Activated T-cell treated with anti-CD3 and anti-CD28 coated beads for 4 hours (primary cell): ENCODE measurements at places on chromosomes 6 and 20.

GRCh38 chr6:44965708-44966107 is 362.4 kb upstream of the RUNX2 start:
- no peak for DNase-seq

DNA sequence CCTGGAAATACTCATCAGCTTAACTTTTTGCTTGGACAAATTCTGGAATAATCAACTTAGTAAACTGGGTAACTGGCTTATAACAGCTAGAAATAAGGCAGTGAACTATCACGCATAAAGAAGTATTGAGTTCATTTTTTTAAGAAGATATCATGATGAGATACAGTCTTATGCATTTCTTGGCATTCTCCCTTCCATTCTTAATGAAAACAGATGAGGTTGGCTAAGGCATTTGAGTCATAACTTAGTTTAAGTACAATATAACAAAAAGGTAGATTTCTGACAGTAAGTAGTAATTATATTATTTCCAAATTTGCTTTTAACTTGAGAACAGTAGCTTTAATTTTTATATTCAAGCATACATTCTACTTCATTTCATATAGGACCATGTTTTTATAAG is 56.1 kb downstream of the SAMD5 start:
- DNase-seq: no peak

DNA sequence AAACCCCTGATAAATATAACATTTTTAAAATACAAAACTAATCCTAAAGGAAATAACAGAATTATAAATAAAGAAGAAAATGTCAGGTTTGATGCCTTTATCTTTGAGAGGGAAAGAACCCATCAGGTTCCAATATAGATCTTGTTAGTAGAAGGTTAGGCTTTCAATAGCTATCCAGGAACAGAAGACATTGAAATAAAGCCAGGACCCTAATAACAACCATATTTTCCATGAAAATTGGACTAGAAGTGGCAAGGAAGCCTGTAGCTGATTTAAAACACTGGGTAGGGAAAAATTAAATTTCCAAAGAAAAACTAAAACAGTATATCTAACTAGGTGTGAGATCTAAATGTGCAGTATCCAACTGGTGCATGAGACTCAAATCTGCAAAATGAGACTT is 185.2 kb upstream of the STXBP5 start:
- no peak for DNase-seq

GRCh38 chr20:23128461-23129125 is 42.5 kb upstream of the CD93 start:
- no peak for DNase-seq

- DNase-seq: no peak
Measured at GRCh38 chr6:137099689-137100403, 55.1 kb upstream of the IL20RA start.

DNA sequence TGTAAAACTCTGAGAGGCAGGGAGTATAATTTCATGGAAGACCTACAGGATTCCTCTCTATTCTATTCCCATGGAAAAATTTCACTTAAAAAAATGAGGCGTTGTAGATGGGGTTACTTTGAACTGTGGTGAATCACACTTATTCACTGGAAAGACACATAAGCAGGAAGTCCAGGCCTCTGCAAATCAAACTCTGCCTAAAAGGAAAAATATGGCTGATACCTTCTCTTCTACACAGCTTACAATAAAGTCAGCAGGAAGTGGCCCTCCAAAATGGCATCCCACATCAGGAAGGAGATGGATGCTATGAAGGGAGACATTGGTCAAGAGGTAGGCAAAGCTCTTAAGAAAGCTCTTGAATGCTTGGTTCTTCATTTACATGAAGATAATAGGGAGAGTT is 115.9 kb downstream of the FYN start:
- no peak for DNase-seq

DNA sequence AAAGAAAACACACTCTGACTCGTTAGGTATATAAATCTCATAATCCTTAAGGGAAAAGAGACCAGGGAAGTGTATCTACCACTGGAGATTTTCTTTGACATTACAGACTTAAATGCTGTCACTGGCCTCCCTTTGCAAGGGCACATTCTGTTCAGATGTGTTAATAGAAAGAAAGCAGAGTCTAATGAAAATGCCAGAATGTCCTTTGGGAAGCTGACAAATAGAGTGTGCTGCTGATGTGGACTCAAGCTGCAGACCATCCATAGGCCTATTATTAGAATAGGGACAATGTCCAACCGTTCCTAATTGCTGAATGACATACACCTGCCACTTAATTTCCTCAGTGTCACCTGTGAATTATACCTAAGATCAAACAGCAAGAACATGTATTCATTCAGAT is 41.2 kb downstream of the SLC35D3 start:
- DNase-seq: no peak

DNA sequence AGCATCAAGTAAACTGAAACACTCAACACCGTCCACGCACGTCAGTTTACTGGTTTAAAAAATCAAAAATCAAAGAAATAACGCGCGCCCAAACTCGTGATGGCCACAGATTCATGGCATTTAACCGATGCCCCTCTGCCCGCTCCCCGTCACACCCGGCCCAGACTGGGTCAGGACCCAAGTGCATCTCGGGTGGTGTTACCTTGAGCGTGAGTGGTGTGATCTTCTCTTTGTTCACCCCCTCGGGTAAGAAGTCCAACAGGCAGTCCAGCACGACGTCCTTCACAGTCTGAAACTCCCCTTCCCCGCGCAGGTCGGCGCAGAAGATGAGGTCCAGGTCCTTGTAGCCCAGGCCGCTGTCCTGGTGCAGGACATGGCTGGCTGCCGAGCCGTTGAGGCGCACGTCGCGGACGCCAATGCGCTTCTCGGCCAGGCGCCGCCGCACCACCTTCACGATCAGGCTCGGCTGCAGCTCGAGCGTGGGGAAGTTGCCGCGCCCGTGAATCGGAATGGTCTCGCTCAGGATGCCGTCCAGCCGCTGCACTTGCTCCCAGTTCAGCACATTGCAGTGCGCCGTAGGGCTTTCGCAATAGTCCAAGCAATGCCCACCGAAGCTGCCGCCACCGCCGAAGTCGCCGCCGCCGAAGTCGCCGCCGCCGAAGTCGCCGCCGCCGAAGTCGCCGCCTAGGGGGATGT is 945 bp downstream of the TENT5A start:
- peak; percentile 19 for DNase-seq

GRCh38 chr20:25247000-25247517 is 826 bp upstream of the PYGB start:
- DNase-seq: no peak

DNA sequence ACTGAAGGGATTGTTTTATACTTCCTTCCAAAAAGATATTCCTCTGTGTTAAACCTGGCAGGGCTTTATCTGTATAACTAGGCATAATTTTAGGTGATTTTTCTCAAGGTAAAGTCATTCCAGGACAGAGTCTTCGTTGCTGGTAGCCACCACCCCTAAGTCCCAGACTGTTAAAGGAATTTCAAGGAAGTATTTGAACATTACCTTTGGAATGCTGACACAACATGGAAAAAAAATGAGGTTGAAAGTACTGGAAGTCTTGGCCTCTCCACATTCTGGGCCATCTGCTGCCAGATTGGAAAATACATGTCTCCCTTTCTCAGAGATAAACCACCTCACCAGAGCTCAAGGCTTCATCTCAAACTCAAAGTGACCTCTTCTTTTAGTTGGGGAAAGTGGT is 27.0 kb upstream of the ETV7 start:
- DNase-seq: no peak

DNA sequence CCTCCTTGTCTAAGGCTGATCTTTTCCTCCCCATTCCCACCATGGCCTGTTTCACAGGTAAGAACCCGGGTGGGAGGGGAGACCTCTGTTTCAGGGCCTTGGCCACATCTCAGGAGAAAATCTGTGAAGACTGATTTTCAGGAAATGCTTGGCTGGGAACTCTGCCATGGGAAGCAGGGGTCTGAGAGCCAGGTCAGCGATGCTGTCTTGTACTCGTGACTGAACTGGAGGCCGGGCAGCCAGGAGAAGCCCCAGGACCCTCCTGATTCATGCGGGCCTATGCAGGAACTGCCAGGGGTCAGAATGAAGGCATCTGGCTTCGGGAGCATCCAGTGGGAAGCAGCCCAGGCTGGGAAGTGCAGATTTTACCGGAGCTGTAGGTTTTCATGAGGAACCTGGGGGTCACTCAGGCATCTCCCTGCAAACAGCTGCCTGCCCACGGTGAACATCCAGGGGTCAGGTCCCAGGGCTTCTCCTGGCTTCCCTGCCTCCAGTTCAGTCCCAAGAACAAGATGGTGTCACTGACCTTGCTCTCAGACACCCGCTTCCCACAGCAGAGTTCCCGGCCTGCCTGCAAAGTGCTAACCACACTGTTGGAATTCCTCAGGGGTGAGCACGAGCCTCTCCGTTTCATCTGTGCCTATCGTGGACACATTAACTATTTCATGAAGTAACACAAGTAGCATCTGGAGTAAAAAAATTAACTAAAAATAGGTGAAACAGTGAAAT is 90.2 kb upstream of the SULF2 start:
- no peak for DNase-seq

- DNase-seq: no peak
Measured at GRCh38 chr6:48563433-48563832, 452.4 kb upstream of the PTCHD4 start.

- DNase-seq: no peak
Measured at GRCh38 chr6:125974214-125974866, 12.0 kb upstream of the TRMT11 start.

DNA sequence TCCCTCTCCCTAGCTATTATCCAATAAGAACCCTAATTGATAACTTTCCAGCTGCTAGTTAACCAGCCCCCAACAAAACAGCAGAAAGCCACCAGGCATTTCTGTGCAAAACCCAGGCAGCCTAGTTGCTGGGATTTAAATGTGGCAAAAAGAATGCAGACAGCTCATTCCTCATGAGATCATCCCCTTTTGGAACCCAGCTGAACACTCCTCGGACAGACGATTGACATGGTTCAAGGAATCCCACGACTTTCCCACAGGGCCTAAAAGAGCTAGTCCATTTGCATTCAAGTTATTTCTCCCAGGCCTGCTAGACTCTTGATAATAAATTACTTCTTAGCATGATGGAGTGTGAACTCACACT is 24.0 kb downstream of the JAG1 start:
- DNase-seq: no peak

GRCh38 chr6:78967191-78967590 is 99.8 kb downstream of the IRAK1BP1 start:
- no peak for DNase-seq

- no peak for DNase-seq
Measured at GRCh38 chr6:136604328-136604825, 54.2 kb upstream of the MAP7 start.

- no peak for DNase-seq
Measured at GRCh38 chr20:7879883-7880282, 60.4 kb downstream of the HAO1 start.

DNA sequence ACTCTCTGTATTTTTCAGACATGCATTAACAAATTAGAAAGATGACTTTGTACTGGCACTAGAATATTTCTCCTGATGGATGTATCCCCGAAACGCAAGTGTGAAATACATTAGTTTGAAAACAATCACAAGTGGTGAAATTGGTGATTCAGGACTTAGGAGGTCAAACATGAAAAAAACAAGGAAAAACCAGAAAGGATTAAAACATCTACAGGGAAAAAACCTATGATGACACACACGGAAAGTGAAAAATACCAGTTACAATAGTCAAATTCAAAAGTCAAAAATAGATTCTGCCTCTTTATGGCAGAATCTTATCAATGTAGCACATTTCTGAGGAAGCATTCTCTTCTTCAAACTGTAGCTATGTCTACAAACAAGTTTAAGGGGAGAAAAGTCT is 129.0 kb upstream of the SGK1 start:
- DNase-seq: no peak
